ENCODE measurements at places on chromosomes 4 and X.

GRCh38 chr4:26836539-26836938 is 24.1 kb upstream of the STIM2 start:
- no peak for DNase-seq

GRCh38 chrX:41563876-41564275 is 116.7 kb downstream of the NYX start:
- DNase-seq, result no peak

DNA sequence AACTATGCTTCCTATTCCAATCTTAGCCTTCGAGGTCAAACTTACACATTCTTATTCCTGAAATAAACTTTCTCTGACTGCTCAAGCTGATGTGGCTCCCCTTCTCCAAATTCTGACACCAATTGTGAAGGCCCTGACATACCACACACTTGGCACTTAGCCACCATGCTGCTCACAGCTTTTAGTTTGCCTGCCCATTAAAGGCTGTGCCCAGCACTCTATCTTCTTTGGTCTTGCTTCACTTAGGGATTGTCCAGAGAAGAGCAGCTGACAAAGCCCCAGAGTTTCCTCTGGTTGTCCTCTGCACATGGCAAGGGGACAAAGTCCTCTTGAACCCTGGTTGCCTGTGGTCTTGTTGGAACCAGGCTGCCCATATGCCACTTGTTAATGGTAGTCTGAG is 126.1 kb downstream of the ARHGEF9 start:
- no peak for DNase-seq

DNA sequence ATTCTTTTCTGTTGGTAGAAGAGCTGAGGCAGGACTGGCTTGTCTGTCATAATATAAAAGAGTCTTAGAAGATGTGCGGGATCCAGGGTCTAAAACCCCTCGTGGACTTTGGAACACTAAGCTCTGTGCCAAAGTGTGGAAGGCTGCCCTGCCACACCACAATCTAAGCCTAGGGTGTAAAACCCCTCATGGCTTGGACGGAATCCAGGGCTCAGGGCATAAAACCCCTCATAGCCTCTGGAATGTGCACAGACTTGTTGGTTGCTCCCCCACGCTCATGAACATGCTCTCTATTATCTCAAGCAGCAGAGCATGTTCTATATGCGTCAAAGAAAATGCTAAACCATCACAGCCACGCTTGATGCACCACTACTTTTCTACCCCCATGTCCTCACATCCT is 483.6 kb downstream of the GABRG1 start:
- DNase-seq, result no peak

DNA sequence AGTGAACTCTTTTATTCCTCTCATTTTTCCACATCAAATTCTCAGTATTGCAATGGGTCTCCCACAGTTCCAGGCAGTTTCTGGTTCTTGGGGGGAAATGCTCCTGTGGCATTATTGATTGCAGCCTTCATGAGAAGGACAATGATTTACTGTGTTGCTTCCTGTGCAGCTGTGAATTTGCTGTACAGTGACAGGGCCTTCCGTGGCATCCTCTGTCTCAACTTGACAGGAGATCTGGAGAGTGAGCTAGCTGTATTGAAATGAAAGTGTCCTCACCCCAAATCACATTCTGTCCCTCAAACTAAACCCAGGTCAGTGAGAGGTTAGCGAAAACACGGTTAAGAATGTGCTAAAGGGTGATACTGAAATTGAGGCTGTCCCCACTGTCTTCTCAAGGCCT is 77.1 kb upstream of the ATOH1 start:
- DNase-seq, result no peak

DNA sequence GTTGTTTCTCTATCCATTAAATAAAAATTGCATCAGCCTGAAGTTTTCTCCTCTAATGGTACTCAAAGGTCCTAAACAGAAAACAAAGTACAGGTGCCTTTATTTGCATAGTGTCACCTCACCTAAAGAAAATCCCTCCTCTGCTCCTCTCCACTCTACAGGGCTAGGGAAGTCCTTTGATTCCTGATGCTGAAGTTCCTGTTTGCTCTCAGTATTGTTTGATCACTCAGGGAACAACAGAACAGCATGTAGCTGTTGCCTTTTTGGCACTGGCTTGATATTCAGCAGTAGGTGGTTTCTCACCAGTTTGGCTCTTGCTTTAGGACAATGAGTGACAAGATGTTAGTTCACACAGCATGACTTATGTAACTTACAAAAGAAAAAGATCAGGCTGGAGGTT is 156.2 kb upstream of the SLC7A11 start:
- peak; percentile 61 for DNase-seq

DNA sequence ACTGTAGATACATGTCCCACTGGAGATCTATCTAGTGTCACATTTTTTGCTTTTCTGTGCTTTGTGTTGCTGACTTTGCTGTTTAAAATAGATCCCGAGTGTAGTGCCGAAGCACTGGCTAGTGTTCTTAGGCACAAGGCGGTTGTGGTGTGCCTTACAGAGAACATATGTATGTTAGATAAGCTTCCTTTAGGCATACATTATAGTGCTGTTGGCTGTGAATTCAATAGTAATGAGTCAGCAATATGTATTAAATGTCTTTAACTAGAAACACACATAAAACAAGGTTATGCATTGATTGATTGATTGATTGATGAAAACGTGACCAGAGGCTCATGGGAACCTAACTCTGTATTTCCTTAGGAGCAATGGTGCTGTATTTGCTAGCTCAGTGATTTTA is 56.2 kb downstream of the COX7B2 start:
- DNase-seq, result no peak

DNA sequence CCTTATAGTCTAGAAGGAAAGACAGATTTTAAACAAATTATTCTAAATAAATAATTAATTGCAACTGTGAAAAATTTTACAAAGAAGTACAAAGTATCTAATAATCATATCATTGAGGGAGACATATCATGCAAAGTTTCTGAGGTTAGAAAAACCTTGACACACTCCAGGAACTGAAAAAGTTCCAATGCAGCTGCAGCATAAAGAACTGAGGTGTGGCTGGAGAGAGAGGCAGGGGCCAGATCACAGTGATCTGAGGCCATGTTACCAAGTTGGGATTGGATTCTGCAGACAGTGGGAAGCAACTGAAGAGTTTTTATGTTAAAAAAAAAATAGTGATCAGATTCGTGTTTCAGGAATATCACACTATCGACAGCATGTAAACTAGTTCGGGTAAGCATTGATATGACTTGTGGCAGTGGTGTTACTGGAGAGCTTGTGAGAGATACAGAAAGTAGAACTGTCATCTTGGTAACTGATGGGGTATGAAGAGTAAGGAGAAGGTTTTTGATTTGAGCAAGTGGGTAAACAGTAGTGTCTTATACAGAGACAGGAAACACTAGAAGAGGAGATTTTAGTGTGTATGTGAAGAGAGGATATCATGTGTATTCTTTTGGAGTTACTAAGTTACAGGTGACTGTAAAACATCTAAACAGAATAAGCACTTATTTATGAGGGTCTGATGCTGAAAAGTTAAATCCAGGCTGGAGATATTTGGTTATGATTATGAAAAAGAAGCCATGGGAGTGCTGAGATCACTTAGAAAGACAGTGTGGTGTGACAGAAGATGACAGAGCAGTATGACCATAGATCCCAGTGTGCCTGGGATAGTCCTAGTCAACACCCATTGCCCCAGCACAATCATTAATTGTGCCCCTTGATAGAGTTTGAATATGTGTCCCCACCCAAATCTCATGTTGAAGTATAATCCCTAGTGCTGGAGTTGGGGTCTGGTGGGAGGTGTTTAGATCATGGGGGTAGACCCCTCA is 15.6 kb upstream of the SPRY1 start:
- DNase-seq, result no peak

DNA sequence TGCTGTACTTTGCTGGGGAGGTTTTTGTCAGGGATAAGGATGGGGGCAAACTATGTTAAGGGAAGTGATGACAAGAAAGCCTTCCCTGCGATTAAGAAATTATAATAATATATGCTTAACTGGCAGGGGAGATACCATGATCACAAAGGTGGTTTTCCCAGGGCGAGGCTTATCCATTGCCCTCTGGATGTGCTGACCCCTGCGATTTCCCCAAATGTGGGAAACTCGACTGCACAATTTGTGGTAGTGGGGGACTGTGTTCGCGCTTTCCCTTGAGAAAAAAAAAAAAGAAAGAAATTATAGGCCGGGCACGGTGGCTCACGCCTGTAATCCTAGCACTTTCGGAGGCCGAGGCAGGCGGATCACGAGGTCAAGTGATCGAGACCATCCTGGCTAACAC is 24.5 kb downstream of the SLC25A43 start:
- no peak for DNase-seq

- DNase-seq, result no peak
These were observed 45.9 kb downstream of the TSC22D3 start for GRCh38 chrX:107729558-107730297.

- no peak for DNase-seq
These were observed 551.2 kb upstream of the AMOT start for GRCh38 chrX:113391875-113392274.

Data from dermis blood vessel endothelial cell (primary cell).